ENCODE measurements at places on chromosomes 12 and 14. TPM values are rescaled to one million over a fixed set of nuclear protein-coding genes. Genes with fewer than 3 reads are reported as not detected.

DNA sequence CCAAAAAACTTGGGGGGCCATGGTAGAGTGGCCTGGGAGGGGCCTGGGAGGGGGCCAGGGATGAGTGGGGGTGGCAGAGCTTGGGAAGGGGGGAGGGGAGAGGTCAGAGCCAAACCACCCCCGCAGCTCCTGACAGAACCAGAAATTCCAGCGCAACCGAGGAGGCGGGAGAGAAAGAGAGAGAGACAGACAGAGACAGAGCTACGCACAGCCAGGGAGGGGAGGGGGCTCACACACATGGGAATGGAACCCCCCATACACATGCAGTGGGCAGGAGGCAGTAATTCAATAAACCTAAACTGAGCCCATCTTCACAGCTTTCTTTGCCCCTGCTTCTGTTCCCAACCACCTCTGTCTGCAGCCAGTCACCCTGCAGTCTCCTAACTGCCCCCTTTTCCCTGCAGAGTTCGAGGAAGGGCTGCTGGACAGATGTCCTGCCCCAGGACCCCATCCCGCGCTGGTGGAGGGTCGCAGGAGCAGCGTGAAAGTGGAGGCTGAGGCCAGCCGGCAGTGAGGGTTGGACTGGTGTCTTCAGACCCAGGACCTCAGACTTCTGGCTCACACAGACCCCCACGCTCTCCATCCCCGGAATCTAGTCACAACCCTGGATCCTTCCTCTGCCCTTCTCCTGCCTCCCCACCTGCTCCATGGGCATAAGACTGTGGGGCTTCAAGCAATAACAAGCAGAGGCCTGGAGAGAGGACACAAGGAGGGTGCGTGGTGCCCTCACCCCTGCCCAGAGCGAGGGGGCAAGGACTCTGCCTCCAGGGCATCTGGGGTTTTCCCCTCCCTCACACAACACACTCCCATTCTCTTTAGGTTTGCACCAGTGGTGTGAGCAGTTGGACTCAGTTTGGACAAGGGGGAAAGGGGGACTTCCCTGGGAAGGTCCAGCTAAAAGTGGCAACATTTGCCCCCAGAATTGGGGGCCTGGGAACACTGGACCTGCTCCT is 5.6 kb downstream of the NAB2 start:
- no peak for DNase-seq

RNASE1 gene
- polyA plus RNA-seq, result 142 TPM

- DNase-seq, result no peak
Measured at GRCh38 chr14:51938137-51938536, 51.2 kb upstream of the RTRAF start.

RDH16 gene
- 1.3 TPM for polyA plus RNA-seq

DNA sequence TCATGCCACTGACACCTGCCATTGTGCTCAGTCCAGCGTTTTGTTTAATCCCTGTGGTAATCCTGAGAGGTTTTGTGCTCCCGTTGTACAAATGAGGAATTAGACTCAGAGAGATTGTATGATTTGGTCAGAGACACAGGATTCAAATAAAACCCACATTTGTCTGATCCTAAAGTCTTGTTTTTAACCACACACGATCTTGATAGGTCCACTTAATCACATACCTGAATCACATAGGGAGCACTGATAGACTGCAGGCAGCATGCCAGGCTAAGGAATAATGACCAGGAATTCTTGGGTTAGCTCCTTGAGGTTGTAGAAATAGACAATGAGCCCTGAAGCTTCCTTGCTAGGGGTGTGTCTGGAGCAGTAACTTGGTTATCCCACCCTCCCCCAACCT is 202.6 kb upstream of the RGS6 start:
- no peak for DNase-seq

GRCh38 chr12:13233830-13234641 is 37.5 kb downstream of the EMP1 start:
- DNase-seq, result peak; percentile 58

GLIPR1L2 gene
- 1.9 TPM for polyA plus RNA-seq

DNA sequence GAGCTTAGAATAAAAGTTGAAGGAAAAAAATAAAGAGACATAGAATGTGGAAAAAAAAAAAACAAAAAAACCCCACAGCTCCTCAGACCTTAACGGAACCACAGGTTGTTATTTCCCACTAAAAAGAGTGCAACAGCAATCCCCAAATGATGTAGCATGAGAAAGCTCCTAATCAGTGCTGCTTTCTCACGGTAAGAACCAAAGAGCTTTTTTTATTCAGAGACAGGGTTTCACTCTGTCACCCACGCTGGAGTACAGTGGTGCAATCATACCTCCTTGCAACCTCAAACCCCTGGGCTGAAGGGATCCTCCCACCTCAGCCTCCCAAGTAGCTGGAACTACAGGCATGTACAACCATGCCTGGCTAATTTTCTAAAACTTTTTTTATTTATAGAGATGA is 13.3 kb downstream of the NDUFA12 start:
- no peak for DNase-seq
